Progenitor cell of endocrine pancreas (in vitro differentiated cells): ENCODE measurements at places on chromosomes 3 and 15. TPM values are rescaled to one million over a fixed set of nuclear protein-coding genes. Genes with fewer than 3 reads are reported as not detected.

DNA sequence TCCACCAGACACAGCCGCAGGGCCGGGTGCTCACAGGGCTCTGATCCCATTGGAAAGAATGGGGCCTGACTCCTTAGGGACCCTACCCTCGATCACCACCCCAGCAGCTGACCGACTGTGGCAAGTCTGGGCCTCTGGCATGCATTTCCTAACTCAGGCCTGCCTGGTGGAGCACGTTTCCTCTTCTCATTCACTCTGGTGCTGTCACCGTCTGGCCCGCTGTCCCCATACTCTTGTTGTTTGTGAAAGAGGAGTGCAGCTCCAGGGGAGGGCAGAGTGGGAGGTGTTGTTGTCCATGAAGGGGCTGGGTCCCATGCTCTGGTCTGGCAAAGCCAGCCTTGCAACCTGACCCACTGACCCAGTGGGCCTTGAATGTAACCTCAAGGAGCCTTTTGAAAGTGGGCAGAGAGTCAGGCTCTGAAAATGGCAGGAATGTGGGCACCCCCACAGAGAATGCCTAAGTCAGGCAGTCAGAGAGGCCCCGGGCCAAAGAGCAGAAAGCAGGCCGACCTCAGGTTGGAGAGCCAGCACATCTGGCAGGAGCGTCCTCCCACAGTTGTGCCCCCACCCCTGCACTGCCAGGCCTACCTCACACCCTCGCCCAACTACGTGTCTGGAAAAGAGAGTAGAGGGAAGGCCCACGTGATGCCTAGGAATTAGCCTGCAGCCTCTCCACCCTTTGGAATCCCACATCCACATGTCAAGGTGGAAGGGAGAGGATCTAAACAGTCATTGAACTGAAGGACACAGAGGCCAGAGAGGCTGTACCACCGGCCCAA, 10.9 kb downstream of the SEMA7A start:
- DNase-seq: no peak

- no peak for DNase-seq
Measured at GRCh38 chr15:36784098-36784670, 204.8 kb downstream of the CDIN1 start.

DNA sequence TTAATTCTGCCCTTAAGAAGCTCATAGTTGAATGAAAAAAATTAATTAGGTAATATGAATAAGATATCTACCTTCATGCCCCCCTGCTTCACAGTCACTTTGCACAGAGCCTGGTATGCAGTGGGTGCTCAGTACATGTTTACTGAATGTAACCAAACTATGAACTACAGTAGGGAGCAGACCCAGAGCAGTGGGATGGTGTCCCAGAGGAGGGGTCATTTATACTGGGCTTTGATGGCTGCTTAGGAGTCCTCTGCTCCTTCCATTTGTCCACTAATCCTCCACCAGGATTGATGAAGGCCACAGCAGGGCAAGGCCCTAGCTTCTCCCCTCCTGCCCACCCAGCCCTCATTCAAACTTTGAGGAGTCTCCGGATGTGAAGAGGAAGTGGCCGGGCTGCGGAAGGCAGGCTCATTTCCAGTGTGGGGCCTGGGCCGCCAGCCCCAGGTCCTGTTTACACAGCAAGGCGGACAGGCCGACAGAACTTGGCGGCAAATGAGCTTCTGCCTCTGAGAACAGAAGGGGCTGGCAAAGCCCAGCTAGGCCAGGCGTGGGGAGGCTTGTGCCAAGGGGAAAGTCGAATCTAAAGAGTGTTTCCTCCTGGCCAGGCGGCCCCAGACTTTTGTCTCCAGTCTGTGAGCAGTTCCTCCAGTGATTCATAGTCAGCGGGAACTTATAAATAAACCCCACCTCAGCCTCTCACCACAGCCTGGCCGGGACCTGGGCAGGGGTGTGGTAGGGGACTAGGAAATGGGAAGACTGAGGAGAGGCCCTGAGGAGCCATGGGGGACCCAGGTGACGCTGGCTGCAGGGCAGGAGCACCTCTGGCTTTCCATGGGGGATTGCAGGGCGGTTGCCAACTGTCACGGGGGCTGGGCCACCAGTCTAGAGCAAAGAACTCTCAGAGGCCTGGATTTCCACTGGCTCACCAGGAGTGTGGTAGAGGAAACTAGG, 51.6 kb upstream of the LCTL start:
- no peak for DNase-seq

DNA sequence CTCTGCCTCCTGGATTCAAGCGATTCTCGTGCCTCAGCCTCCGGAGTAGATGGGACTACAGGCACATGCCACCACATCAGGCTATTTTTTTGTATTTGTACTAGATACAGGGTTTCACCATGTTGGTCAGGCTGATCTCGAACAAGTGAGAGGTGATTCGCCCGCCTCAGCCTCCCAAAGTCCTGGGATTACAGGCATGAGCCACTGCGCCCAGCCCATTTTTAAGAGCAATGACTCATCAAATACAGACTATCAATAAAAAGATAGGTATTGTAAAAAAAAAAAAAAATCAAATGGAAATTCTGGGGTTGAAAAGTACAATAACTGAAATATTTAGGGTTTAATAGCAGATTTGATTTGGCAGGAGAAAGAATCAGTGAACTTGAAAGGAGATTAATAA, 129.0 kb downstream of the TJP1 start:
- no peak for DNase-seq

- no peak for DNase-seq
Measured at GRCh38 chr3:189317911-189318310, 146.1 kb downstream of the TPRG1 start.

- DNase-seq: no peak
Measured at GRCh38 chr3:42739401-42740158, 33.5 kb downstream of the CCDC13 start.

- no peak for DNase-seq
Measured at GRCh38 chr3:126870608-126871210, 112.2 kb upstream of the PLXNA1 start.

DNA sequence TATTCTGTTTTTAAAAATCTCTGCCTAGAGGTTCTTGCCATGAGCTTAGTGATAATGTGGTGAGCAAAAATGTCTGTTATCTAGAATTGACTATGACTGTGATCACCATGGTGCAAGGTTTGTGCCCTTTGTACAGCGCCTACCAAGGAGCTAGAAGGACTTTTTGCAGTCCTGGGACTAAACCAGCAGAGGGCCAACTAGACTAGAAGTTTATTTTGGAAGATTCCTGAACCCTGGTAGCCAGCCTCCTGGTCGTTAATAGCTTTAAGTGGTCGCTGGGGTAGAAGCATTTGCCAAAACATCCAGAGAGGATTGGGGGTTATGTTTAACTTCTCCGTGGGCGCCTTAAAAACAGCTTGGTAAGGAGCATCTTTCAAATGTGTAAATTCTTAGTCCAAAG, 7.8 kb downstream of the SCG5 start:
- no peak for DNase-seq

DNA sequence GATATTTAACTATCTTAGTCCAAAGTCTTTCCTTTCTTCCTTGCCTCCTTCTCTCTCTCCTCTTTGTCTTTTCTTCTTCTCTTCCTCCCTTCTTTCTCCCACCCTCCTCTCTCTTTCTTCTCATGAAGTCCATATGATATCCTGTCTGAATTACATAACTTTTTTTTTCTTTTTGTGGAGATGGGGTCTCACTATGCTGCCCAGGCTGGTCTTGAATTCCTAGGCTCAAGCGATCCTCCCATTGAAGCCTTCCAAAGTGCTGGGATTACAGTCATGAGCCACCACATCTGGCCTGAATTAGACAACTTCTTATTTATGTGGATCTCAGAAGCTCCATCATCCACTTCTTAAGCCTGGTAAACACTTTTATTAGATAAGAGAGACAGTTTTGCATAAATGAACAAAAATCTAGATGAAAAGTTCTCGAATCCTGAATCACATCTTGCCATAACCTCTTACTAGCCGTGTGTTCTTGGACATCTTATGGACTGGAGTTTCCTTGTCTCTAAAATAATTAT, 206.5 kb downstream of the LPP start:
- no peak for DNase-seq

DNA sequence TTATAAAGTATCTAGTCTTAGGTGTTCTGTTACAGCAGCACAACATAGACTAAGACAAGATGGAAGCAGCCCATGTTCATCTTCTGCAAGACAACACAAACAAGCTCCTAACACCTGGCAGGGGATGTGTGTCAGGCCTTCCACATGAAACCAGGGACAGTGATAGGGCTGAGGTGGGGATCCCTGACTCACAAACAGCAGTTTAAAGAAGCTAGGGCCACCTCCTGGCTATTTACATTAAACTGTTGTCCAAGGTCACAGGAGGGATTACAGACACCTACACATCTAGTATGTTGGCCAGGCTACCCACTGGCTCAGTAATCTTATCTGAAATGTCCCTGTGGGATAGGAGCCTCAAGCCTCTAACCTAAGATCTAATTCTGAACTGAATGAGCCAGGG, 211.3 kb downstream of the MINAR1 start:
- no peak for DNase-seq

GRCh38 chr3:16871915-16872842, 12.6 kb upstream of the PLCL2 start:
- DNase-seq: no peak

GRCh38 chr15:87496109-87496508, 760.4 kb downstream of the NTRK3 start:
- no peak for DNase-seq

GRCh38 chr3:64743156-64743886, 55.5 kb upstream of the ADAMTS9 start:
- DNase-seq: no peak

OXTR gene
- total RNA-seq: 3.0 and 3.1 TPM in 2 replicates

SYNPR gene
- 13.2 and 13.3 TPM in 2 replicates for total RNA-seq

FANCD2OS gene
- not detected in 2 replicates for total RNA-seq

RPL29 gene
- 1,205 and 1,236 TPM in 2 replicates for total RNA-seq

SH3BP5 gene
- 11.6 and 14.7 TPM in 2 replicates for total RNA-seq

ST8SIA2 gene
- 19.0 and 19.7 TPM in 2 replicates for total RNA-seq

HIGD1A gene
- 90.6 and 92.3 TPM in 2 replicates for total RNA-seq

FRMD5 gene
- 7.8 and 9.5 TPM in 2 replicates for total RNA-seq
